Fibroblast of upper back skin (primary cell): ENCODE measurements at places on chromosomes 7 and 10.

- DNase-seq = no peak
These were observed 153.7 kb downstream of the TNS3 start for GRCh38 chr7:47428052-47428767.

- no peak for DNase-seq
These were observed 4.8 kb upstream of the RET start for GRCh38 chr10:43071865-43072650.

GRCh38 chr10:96978621-96979154 lies 146.6 kb downstream of the LCOR start:
- DNase-seq = no peak

- peak; percentile 53 for DNase-seq
These were observed 59.2 kb upstream of the MYL10 start for GRCh38 chr7:101688183-101688831.

DNA sequence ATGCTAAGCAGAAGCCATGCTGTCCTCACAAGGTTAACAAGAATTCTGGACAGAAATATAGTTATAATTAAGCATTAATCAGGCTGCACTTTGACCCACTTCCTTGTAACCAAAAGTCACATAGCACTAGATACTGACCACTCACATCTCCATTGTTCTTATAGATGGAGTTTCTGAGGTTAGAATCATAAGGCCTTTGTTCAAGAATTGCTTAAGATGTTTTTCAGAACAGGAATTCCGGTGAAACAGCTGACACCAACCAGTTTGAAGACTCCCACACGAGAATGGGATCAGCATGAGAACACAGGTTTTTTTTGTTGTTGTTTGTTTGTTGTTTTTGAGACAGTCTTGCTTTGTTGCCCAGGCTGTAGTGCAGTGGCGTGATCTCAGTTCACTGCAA lies 488.3 kb upstream of the NRP1 start:
- no peak for DNase-seq

- peak; percentile 89 for DNase-seq
These were observed 50.6 kb upstream of the SRPK2 start for GRCh38 chr7:105439174-105439893.

- no peak for DNase-seq
These were observed 169.3 kb downstream of the AMPH start for GRCh38 chr7:38461887-38462286.
